ENCODE measurements at places on chromosomes 4 and X. TPM values are rescaled to one million over a fixed set of nuclear protein-coding genes. Genes with fewer than 3 reads are reported as not detected.

SPARCL1 gene
- 0.51 TPM for total RNA-seq

SPIN2B gene
- total RNA-seq: 23.0 TPM

GIMD1 gene
- not detected for total RNA-seq

MMRN1 gene
- total RNA-seq: not detected

KCND1 gene
- 0.24 TPM for total RNA-seq

FGF13 gene
- 0.29 TPM for total RNA-seq

CCKAR gene
- total RNA-seq: not detected

IGBP1 gene
- 64.9 TPM for total RNA-seq

SRPK3 gene
- total RNA-seq: not detected
